CD4-positive, alpha-beta memory T cell (primary cell): ENCODE measurements at places on chromosomes 16 and 17. TPM values are rescaled to one million over a fixed set of nuclear protein-coding genes. Genes with fewer than 3 reads are reported as not detected.
A peak's percentile ranks its signal among the peaks of the same experiment; 100 is the strongest.

- no peaks in the 10 kb centered on the region for H3K27me3 ChIP-seq
- H3K36me3 ChIP-seq, result no peaks in the 10 kb centered on the region
- no peaks in the 10 kb centered on the region for H3K4me1 ChIP-seq
- H3K27ac ChIP-seq, result no peak overlapping the region
- DNase-seq, result no peak
- H3K4me3 ChIP-seq, result no peak overlapping the region
These were observed 146.1 kb upstream of the HSBP1 start for GRCh38 chr16:83661656-83662055.

DNA sequence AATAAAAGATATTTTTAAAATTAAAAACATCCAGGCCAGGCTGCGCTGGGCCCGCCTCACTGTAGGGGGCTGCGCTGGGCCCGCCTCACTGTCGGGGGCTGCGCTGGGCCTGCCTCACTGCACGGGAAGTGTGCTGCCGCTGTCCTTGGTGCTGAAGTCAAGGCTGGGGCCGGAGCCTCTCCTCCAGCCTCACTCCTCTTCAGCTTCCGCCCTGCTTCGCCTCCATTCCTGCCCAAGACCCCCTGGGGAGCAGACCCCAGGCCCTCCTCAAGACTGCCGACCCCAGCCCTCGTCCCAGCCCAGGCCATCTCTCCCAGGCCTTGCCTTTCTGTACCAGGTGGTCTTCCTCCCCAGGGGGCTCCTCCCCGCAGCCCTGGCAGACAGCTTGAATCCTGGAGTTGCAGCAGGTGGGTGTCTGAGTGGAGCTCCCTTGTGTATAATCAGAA lies 26.2 kb downstream of the ENDOV start:
- no peak overlapping the region for H3K4me3 ChIP-seq
- no peaks in the 10 kb centered on the region for H3K36me3 ChIP-seq
- no peaks in the 10 kb centered on the region for H3K4me1 ChIP-seq
- H3K27me3 ChIP-seq, result no peaks in the 10 kb centered on the region

DNA sequence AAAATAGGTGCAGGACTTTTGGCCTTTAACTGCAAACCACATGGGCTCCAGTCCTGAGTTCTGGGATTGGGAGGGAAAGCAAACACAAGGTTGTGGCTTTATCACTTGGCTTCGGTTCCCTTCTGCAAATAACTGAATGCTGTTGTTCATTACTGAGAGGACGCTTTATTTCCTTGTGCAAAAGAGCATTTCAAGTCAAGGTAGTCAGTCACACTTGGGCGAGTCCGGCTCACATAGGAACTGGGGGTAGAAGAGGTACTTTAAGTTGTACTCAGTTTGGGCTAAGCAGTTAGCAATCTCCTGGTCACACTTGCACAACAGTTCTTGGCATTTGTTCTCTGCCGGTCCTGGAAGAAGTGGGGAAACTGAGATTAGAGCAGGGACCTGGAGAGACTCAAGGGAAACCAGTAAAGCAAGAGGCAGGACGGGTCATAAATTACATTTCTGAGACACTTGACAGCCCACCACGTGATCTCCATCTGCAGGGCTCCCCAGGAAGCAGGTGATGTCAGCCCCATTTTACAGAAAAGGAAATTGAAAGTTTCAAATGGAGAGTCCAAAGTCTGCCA lies 21.6 kb downstream of the PLA2G10 start:
- no peaks in the 10 kb centered on the region for H3K4me1 ChIP-seq
- peaks cover 5% of the 10 kb centered on the region for H3K36me3 ChIP-seq
- H3K4me3 ChIP-seq, result no peak overlapping the region
- DNase-seq, result no peak

- no peak overlapping the region for H3K27ac ChIP-seq
- no peak overlapping the region for H3K4me3 ChIP-seq
- no peak for DNase-seq
These were observed 10.1 kb downstream of the LITAF start for GRCh38 chr16:11576427-11577289.

Gene EVPL
- not detected for polyA plus RNA-seq

DNA sequence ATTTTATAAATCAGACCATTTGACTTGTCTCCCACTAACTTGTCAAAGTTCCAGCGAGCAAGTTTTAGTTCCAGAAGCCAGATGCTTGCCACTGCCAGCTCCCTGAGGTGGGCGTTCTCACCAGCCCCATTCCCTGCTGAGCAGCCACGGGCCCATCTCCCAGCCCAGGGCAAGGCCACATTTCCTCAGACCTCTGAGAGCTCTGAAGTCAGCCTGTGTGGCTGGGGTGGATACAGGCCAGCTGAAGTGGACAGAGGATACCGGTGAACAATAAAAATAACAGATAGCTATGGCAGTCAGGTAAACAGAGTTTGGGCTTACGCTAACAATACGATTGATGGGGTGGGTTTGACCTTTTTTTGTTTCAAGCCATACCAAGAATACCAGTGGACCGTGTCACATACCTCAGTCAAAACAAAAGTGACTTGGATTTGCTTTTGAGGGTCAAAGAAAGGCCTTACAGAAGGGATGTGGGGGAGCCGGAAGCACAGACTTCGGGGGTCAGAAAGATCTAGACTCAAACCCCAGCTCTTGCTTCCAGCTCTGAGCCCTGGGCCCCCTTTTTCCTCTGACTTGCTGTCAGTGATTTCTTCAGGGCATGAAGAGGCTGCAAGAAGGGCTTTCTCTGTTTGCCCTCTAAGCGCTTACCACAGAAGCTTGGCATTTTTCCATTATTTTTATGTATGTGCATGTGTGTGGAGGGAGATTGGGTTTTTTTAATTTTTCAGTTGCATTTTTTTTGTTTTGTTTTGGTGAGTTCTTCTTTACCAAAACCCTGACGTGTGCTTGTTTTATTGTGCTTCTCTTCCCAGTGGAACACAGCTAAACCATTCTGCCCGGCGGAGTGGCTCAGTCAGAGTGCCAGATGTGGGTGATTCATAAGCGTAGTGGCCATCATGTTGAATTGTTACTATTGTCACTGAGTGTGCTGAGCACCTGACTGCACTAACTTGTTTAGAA lies 109.9 kb downstream of the GNAO1 start:
- no peak overlapping the region for H3K4me3 ChIP-seq
- H3K36me3 ChIP-seq, result no peaks in the 10 kb centered on the region
- H3K27me3 ChIP-seq, result no peaks in the 10 kb centered on the region
- H3K27ac ChIP-seq, result no peak overlapping the region
- no peak for DNase-seq

- DNase-seq, result no peak
- H3K4me1 ChIP-seq, result peaks cover 16% of the 10 kb centered on the region
- H3K36me3 ChIP-seq, result no peaks in the 10 kb centered on the region
- H3K27ac ChIP-seq, result no peak overlapping the region
These were observed 20.9 kb downstream of the HLF start for GRCh38 chr17:55285340-55286301.

DNA sequence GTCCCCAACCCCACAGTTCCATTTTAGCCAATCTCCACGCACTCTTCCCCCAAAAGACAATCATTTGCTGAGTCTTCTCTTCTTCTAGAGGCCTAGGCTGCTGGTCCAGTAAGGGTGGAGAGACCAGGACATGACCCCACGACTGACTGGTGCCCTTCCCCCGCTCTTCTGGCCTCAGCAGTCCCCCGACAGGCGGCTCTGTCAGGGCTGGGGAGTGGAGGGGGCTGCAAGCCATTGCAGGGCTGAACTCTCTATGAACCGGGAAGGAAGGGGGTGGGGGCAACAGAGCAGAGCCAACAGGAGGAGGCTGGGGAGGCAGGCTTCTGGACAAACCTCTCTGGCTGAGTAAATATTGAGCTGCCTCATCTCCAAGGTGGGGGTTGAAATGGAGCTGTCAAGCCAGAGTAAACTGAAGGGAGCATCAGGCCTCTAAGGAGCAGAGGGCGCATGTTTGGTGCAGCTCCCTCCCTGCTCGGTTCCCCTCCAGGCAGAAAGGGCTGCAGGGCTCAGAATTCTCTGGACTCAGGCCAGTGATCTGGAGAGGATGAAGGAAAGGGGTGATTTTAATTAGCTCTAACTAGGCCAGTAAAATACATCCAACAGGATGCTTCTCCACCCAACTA lies 8.7 kb downstream of the HOXB1 start:
- no peaks in the 10 kb centered on the region for H3K4me1 ChIP-seq
- no peaks in the 10 kb centered on the region for H3K36me3 ChIP-seq
- H3K27ac ChIP-seq, result no peak overlapping the region
- DNase-seq, result no peak
- H3K27me3 ChIP-seq, result no peaks in the 10 kb centered on the region
- H3K4me3 ChIP-seq, result no peak overlapping the region

DNA sequence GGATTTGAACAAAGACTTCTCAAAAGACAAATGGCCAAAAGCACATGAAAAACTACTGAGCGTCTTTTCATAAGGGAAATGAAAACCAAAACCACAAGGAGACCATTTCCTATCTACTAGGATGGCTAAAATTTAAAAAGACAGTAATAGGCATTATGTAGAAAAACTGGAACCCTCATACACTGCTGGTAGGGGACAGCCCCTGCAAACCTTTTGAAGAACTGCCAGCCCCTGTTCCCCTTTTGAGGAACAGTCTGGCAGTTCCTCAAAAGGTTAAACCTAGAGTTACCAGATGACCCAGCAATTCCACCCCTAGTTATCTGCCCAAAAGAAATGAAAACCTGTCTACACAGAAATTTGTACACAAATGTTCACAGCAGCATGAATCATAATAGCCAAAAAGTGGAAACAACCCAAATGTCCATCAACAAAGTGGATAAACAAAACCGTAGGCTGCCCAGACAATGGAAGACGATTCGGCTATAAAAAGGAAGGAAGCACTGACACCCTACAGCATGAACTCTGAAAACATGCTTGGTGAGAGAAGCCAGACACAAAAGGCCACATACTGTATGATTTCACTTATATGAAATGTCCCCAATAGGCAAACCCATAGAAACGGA lies 22.9 kb downstream of the CDIP1 start:
- DNase-seq, result no peak
- H3K4me3 ChIP-seq, result peak overlapping the region; percentile 11
- peaks cover 39% of the 10 kb centered on the region for H3K4me1 ChIP-seq
- no peaks in the 10 kb centered on the region for H3K27me3 ChIP-seq
- peak overlapping the region; percentile 50 for H3K27ac ChIP-seq
- H3K36me3 ChIP-seq, result peaks cover 21% of the 10 kb centered on the region

- no peaks in the 10 kb centered on the region for H3K27me3 ChIP-seq
- peak overlapping the region; percentile 79 for H3K27ac ChIP-seq
- H3K4me3 ChIP-seq, result peak overlapping the region; percentile 87
- peak; percentile 88 for DNase-seq
These were observed 15.0 kb upstream of the RHOT1 start for GRCh38 chr17:32127158-32127897.

DNA sequence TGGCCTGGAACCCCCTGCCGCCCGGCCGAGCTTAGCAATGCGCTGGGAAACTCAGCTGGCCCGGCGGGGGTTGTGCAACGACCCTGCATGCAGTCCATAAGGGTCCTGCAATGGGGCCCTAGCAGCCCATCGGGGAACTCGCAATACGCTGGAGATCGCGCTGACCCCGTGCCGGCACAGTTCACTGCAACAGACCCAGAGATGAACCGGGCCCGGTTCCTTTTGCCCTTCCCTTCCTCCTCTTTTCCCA lies 375 bp downstream of the SLC25A11 start:
- no peak for DNase-seq
- no peaks in the 10 kb centered on the region for H3K27me3 ChIP-seq
- H3K4me1 ChIP-seq, result peaks cover 54% of the 10 kb centered on the region
- H3K36me3 ChIP-seq, result peaks cover 26% of the 10 kb centered on the region
- peak overlapping the region; percentile 99 for H3K4me3 ChIP-seq
- H3K27ac ChIP-seq, result peak overlapping the region; percentile 81

DNA sequence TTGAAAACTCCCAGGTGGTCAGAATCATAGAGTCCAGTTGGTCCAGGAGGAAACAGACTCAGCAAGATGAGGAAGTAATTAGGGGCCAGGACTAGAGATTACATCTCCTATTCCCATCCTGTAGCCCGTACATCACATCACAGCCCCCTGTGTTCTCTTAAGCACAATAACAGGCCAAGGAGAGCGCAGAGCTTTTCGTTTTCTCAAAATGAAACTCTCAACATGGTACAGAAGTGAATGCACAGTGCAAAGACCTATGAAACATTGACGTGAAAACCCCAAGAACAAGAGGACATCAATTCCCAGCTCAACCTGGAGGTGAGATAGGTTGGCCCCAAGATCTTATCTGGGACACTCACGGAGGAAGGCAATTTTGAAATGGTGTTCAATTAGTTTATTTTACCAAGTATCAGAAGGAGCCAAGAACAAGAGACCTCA lies 9.0 kb downstream of the PIK3R5 start:
- DNase-seq, result no peak
- peak overlapping the region; percentile 23 for H3K27ac ChIP-seq
- no peaks in the 10 kb centered on the region for H3K27me3 ChIP-seq
- no peaks in the 10 kb centered on the region for H3K36me3 ChIP-seq

DNA sequence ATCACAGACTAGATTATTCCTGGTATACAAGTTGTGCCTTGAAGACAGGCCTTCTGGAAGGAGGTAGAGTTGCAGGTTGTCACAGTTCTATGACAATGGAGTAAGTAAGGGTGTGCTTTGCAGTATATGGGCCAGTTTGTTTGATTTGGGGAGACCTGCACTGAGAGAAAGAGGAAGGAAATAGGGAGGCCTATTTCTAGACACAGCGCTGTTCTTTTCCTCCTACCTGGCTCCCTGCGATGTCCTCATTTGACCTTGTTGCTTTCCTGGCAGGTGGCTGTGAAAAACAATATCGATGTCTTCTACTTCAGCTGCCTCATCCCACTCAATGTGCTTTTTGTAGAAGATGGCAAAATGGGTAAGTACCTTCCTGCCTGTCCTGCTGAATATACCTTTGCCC lies 22.5 kb upstream of the RASL10B start:
- peaks cover 26% of the 10 kb centered on the region for H3K4me1 ChIP-seq
- H3K36me3 ChIP-seq, result peaks cover 13% of the 10 kb centered on the region
- H3K27ac ChIP-seq, result no peak overlapping the region
- H3K4me3 ChIP-seq, result no peak overlapping the region
- no peaks in the 10 kb centered on the region for H3K27me3 ChIP-seq
- no peak for DNase-seq

- no peak overlapping the region for H3K27ac ChIP-seq
- H3K36me3 ChIP-seq, result no peaks in the 10 kb centered on the region
- no peaks in the 10 kb centered on the region for H3K27me3 ChIP-seq
These were observed 77.9 kb downstream of the CCT6B start for GRCh38 chr17:34883106-34884000.

Gene KRTAP9-7
- polyA plus RNA-seq, result not detected

Gene TMEM100
- not detected for polyA plus RNA-seq

GRCh38 chr16:80846275-80846674 lies 41.9 kb upstream of the CDYL2 start:
- no peak overlapping the region for H3K4me3 ChIP-seq
- H3K27me3 ChIP-seq, result no peaks in the 10 kb centered on the region
- H3K36me3 ChIP-seq, result no peaks in the 10 kb centered on the region

GRCh38 chr16:86357303-86357702 lies 153.0 kb upstream of the FOXF1 start:
- H3K36me3 ChIP-seq, result no peaks in the 10 kb centered on the region
- H3K27ac ChIP-seq, result no peak overlapping the region
- H3K4me1 ChIP-seq, result no peaks in the 10 kb centered on the region
- no peaks in the 10 kb centered on the region for H3K27me3 ChIP-seq

DNA sequence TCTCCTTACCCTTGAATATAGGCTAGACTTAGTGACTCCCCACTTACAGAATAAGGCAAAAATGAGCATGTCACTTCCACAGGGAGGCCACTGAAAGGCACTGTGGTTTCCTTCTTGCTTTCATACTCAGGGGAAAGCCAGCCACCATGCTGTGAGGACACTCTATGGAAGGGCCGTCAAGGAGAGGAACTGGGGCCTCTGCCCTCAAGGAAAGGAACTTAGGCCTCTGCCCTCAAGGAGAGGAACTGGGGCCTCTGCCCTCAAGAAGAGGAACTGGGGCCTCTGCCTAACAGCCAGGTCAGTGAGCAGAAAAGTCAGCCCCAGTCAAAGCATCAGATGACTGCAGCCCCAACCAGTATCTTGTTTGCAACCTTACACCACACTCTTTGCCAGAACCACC lies 30.1 kb downstream of the VPS35 start:
- H3K27me3 ChIP-seq, result no peaks in the 10 kb centered on the region
- no peaks in the 10 kb centered on the region for H3K4me1 ChIP-seq
- no peak overlapping the region for H3K27ac ChIP-seq
- DNase-seq, result no peak
- no peak overlapping the region for H3K4me3 ChIP-seq
